ENCODE measurements at places on chromosomes 3 and 15.

GRCh38 chr15:67670647-67671305 is 128.3 kb downstream of the MAP2K5 start:
- DNase-seq: no peak

GRCh38 chr15:78564743-78565096 is 600 bp upstream of the CHRNA5 start:
- no peak for DNase-seq

- DNase-seq: no peak
Measured at GRCh38 chr15:49712846-49713450, 92.1 kb downstream of the DTWD1 start.

GRCh38 chr15:24933716-24934115 is 21.1 kb upstream of the SNRPN start:
- DNase-seq: no peak

- DNase-seq: no peak
Measured at GRCh38 chr3:42165211-42165610, 74.1 kb downstream of the TRAK1 start.

- no peak for DNase-seq
Measured at GRCh38 chr3:144638009-144638408, 666.4 kb downstream of the DIPK2A start.

DNA sequence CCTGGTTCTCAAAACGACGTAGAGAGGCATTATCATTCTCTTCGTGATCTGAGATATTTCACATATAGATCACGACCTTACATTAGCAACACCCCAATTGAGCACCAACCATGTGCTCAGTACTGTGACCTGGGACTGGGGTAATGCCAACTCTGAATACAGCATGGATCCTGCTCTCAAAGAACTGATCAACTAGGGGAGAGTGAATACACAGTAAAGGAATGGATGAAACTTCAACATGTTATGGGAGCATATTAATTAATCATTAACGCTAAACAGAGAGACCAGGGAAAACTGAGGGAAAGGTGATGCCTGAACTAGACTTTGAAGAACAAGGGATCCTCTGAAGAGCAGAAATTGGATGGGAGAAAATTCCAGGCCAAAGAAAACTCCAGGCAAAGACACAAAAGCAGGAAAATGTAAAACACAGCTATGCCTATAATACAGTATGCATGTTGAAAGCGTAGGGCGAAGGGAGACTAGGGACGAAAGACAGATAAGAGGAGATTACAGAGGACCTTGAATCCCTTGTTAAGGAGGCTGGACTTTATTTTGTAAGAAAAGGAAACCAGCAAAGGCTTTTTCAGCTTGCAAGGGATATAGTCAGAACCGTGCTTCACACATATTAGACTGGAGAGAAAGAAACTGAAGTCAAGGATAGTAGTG is 105.7 kb downstream of the ANO10 start:
- DNase-seq: no peak

GRCh38 chr15:66364944-66365528 is 8.6 kb upstream of the TIPIN start:
- DNase-seq: no peak

DNA sequence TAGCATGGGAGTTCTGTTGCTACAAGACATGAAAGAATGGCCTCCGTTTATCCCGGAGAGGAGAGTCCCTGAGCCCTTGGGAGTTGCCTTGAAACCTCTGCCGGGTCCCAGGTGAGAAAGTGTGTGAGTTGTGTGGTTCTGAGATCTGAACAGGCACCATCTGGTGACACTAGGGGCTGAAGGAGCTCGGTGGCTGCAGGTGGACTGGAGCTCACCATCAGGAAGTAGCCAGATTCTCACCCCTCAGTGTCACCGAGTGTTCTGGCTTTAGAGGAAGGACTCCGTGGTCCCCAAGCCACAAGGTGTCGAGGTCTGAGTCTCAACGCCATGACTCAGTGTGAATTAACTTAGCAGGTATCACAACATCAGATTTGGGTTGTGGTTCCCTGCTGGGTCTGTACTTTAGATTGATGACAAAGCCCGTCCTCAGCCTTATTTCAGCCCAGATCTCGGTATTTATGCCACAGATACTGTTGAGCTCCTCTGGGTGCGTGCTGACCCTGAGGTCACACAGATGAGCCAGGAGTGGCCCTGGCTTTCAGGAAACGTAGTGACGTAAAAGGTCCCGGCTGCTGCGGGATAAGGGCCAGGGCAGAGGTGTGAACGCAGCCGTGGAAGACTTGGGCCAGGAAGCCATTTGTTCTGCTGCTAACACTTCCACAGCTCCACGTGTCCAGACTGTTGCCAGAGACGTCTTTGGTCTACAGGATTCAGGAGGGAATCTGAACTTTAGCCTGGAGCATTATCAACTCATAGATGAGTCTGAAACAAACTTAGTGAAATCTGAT is 54.4 kb downstream of the PGPEP1L start:
- DNase-seq: no peak

- no peak for DNase-seq
Measured at GRCh38 chr15:40598126-40598525, 4.1 kb downstream of the KNL1 start.

- no peak for DNase-seq
Measured at GRCh38 chr3:112539825-112540650, 21.7 kb downstream of the ATG3 start.
